ENCODE measurements at places on chromosomes 1 and 21.

- DNase-seq: no peak
Observed at GRCh38 chr21:18157406-18157805, 87.2 kb upstream of the CHODL start.

GRCh38 chr1:32291145-32291707, 657 bp upstream of the HDAC1 start:
- no peak for DNase-seq

DNA sequence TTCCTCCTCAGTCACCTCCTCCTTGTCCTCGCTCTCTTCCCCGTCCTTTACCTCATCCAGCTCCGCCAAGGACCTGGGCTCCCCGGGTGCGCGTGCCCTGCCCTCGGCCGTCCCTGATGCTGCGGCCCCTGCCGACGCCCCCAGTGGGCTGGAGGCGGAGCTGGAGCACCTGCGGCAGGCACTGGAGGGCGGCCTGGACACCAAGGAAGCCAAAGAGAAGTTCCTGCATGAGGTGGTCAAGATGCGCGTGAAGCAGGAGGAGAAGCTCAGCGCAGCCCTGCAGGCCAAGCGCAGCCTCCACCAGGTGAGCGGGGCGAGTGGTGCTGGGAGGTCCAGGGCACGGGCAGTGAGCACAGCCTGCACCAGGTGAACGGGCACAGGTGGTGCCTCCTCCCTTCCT, 76.2 kb downstream of the SKI start:
- DNase-seq: no peak

GRCh38 chr1:31571340-31572295, 4.7 kb upstream of the TINAGL1 start:
- DNase-seq: no peak

Measured in BE2C (cell line).